ENCODE measurements at places on chromosomes 5 and 9.

GRCh38 chr9:72193478-72193881 lies 44.2 kb downstream of the GDA start:
- no peak for DNase-seq

DNA sequence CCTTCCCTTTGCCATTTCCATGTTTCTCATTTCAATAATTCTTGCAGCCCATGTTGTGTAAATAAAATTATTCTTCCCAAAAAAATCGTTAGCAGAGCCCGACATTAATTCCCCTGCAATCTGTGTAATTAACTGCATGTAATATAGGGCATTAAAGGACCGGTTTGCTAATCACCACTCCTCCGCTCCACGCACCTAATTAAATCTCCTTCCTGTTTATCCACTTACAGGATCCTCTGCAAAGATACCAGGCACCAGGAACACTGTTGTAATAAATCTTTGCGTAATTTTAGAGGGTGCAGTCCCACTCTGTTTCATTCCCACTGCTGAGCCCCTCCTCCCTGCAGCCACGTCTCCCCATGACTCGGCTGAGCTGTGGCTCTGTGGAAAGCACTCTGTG lies 105.0 kb upstream of the PPP1R26 start:
- no peak for DNase-seq

DNA sequence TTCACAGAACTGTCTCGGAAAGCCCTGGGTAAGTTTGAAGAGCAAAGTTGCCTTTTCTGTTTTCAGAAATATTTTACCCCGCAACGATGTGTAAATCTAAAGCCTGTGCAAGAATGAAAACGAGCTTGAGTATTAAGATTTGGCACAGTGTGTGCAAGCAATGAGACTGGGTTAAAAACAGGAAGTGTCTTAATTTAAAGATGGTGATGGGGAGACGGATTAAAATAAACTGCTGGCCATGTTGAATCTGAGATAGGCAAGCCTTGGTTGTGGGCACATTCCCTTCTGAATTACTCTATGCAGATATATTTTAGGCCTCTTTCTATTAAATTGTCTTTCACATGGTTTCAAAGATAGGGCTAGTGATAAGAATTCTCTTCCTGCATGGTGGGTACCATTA lies 294.2 kb upstream of the DMRT1 start:
- DNase-seq = no peak

DNA sequence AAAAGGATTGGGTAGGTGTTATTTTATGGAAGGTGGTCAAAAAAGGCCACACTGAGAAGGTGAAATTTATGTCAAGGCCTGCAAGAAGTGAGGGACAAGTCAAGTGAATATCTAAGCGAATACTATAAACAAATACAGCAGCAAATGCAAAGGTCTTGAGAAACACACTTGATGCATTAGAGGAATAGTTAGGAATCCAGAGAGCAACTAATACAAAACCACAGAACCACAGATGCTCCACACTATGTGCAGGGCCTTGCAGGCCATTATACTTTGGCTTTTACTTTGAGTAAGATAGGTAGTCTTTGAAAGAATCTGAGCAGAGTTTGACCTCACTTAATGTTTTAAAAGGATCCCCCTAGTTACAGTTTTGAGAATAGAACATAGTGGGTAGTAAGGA lies 4.6 kb downstream of the ZNF622 start:
- no peak for DNase-seq

DNA sequence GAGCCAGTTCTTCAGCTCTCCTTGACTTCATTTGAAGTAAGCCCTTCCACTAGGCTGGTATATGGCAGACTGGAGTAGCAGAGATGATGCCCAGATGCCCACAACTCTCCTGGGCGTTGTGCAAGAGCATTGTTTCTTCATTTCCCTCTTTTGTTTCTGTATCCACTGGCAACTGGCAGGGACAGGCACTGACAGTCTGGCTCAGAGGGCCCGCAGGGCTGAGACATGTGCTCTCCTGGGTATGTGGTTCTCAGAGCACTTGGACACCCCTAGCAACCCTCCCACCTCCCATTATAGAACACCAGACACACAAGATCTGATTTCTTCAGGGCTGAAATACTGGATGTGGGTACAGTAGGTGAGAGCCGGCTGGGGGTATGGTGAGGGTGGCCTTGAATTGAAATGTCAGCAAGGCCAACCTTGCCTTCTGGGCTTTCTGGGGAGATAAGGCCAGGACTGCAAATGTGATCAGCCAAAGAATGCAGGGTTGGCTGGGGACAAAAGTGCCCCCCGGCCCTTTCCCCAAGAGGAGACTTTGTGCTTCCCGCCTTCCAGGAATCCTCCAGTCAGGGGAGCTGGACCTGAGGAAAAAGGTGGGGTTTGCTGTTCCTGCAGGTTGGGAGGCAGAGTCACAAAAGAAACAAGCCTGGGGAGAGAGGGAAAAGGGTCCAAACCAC lies 28.6 kb upstream of the CTNNA1 start:
- DNase-seq = no peak

GRCh38 chr5:44845777-44846176 lies 37.0 kb downstream of the MRPS30 start:
- DNase-seq = no peak

- no peak for DNase-seq
Observed at GRCh38 chr5:175478008-175478383, 364 bp upstream of the SFXN1 start.

DNA sequence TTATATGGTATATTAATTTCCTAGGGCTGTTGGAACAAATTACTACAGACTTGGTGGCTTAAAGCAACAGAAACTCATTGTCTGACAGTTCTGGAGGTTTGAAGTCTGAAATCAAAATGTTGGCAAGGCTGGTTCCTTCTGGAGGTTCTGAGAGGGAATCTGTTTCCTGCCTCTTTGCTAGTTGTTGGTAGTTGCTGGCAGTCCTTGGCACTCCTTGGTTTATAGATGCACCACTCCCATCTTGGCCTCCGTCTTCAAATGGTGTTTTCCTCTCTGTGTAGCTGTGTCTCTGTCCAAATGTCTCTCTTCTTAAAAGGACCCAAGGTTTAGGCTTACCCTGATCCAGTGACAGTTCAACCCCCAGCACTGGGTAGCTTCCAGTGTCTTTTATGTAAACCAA lies 17.5 kb downstream of the MELK start:
- no peak for DNase-seq

DNA sequence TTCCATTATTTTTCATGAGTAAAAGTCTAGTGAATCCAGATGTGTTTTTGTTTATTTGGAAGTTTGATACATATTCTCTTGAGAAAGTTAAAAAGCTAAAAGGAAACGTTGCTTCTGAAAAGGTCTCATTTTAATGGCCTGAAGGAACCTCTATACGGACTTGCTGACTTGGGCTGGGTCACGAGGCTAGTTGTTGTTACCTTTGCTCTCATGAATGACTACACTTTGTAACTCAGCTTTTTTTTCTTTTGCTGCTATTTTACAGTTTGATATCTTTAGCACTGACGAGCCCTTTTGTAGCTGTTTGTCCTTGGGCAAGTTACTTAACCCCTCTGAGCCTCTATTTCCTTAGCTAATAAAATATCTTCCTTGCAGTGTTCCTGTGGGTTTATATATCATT lies 211.5 kb downstream of the PCSK5 start:
- no peak for DNase-seq

GRCh38 chr9:127629468-127630081 lies 17.5 kb downstream of the STXBP1 start:
- DNase-seq = no peak

- no peak for DNase-seq
Observed at GRCh38 chr5:125411744-125412560, 665.5 kb upstream of the ZNF608 start.

DNA sequence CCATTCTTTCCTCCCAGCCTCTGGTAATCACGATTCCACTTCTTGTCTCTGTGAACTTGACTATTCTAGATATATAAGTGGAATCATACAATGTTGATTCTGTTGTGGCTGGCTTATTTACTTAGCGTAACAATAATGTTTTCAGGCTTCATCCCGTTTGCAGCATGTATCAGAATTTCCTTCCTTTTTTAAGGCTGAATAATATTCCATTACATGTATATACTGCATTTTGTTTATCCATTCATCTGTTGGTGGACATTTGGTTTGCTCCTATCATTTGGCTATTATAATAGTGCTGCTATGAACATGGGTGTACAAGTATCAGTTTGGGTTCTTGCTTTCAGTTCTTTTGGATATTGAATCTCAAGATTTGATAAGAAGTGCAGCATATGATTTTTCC lies 239.7 kb upstream of the ZNF608 start:
- DNase-seq = no peak

- DNase-seq = no peak
Observed at GRCh38 chr9:36092014-36092413, 44.5 kb upstream of the GLIPR2 start.

- DNase-seq = no peak
Observed at GRCh38 chr9:120734607-120735410, 20.5 kb upstream of the MEGF9 start.

- no peak for DNase-seq
Observed at GRCh38 chr5:123367739-123368138, 55.5 kb downstream of the CEP120 start.

DNA sequence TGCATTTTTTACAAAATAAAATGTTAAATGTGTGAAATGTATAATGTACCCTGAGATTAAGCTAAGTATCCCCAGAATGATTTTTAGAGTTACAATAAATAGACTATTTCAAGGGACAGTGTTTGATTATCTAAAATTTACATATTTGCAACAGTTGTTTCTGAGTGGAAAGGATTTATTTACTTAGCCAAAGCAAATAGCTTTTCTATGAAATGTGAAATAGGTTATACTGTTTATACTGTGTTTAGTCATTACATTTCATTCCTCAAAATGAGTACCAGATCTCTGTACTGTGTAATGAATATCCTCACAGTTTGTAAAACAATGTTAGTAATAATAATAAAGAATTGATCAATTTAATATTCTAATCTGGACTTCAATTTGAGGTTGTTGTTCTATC lies 1019.0 kb downstream of the NR2F1-AS1 start:
- no peak for DNase-seq

DNA sequence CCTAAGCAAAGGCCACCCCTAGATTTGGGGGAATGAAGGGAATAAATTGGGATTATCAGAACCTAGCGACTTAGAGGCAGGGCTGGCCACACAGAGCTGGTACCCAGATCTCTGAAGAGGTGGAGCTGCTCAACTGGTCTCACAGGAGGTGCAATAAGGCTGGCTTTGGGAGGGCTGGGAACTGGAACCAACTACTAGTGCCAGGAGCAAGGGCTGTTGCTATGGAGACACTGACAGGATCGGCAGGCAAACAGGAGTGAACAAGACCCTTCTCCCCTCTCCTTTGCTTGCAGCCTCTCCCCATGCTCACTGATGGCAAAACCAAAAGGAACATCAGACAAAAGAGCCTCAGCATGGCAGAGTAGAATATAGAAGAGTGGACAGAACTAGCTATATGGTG lies 17.0 kb upstream of the WHRN start:
- DNase-seq = no peak
